ENCODE measurements at places on chromosomes 1 and 21.
A peak's percentile ranks its signal among the peaks of the same experiment; 100 is the strongest.

DNA sequence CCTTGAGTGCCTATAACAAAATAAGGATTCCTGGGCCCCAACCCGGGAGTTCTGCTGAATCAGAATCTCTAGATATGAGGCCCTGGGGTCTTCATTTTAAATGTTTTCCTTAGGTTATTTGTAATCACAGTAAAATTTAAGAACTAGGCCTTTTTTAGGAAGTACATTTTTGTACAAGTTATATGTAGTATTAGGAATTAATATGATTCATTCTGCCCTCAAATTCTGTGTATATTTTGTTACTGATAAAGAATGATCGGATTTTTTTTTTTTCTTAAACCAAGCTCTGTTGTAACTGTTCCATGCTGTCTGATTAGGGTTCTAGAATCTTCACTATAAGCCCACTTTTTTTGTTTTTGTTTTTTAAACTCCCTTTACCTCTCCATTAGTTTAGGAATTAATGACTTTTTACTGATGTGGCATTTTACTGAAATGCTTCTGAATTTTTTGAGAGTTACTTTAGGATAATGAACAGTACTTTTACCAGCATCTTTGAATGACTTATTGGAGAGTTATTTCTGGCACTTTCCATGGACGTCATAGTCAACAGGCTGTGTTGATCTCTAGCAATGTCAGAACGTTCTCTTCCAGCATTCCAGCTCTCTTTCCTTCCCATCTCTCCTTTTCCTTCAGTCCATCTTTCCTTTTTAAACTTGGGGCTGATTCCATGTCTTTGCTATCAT is 48.3 kb downstream of the CLIC4 start:
- peak overlapping the region; percentile 48 for H3K4me3 ChIP-seq
- H3K36me3 ChIP-seq, result peaks cover 5% of the 10 kb centered on the region
- no peaks in the 10 kb centered on the region for H3K27me3 ChIP-seq

DNA sequence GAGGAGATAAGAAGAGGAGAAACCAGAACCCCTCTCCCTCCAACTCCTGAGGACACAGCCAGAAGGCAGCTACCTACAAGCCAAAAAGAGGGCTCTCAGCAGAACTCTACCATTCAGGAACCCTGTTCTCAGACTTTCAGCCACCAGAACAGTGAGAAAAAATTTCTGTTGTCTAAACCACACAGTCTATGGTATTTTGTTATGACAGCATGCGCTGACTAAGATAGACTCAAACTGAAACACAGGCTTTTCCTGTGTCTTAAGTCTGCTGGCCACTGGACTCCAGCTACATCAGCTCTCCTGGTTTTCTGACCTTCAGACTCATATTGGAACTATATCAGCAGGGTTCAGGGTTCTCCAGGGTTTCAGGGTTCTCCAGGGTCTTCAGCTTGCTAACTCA is 126.5 kb upstream of the TNFSF4 start:
- peaks cover 17% of the 10 kb centered on the region for H3K4me1 ChIP-seq
- DNase-seq, result no peak
- no peak overlapping the region for H3K4me3 ChIP-seq
- no peaks in the 10 kb centered on the region for H3K27me3 ChIP-seq
- no peak overlapping the region for H3K27ac ChIP-seq

- H3K4me3 ChIP-seq, result no peak overlapping the region
- DNase-seq, result no peak
- no peak overlapping the region for H3K27ac ChIP-seq
- H3K27me3 ChIP-seq, result no peaks in the 10 kb centered on the region
- no peaks in the 10 kb centered on the region for H3K4me1 ChIP-seq
- H3K36me3 ChIP-seq, result no peaks in the 10 kb centered on the region
Measured at GRCh38 chr1:47323599-47324031, 9.7 kb upstream of the STIL start.

- peaks cover 67% of the 10 kb centered on the region for H3K36me3 ChIP-seq
- H3K27me3 ChIP-seq, result no peaks in the 10 kb centered on the region
- peaks cover 8% of the 10 kb centered on the region for H3K4me1 ChIP-seq
- no peak overlapping the region for H3K4me3 ChIP-seq
- no peak for DNase-seq
Measured at GRCh38 chr1:27356619-27357280, 10.0 kb downstream of the MAP3K6 start.

- H3K4me3 ChIP-seq, result no peak overlapping the region
- DNase-seq, result no peak
- H3K27ac ChIP-seq, result no peak overlapping the region
Measured at GRCh38 chr1:192491804-192492554, 83.6 kb upstream of the RGS1 start.

GRCh38 chr1:231966983-231967382 is 340.4 kb downstream of the DISC1 start:
- no peaks in the 10 kb centered on the region for H3K27me3 ChIP-seq
- DNase-seq, result no peak
- no peaks in the 10 kb centered on the region for H3K4me1 ChIP-seq
- H3K27ac ChIP-seq, result no peak overlapping the region

DNA sequence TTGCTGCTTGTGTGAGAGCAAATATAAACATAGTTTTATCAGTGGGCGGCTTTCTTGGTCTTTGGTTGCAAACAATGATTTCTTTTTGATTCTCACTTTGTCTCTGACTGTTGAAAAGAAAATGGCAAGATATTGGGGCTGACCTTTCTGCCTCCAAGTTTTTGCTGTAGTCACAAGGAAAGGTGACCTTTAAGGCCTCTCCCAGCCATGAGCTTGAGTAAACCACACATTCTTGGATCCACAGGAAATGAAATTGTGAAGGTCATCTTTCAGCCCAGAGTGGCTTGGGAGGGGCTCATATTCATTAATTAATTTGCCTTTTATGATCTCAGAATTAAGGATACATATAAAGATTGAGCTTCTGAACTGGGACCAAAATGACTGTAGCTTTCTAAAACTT is 241.6 kb downstream of the BACH1 start:
- DNase-seq, result no peak
- no peak overlapping the region for H3K27ac ChIP-seq
- no peaks in the 10 kb centered on the region for H3K4me1 ChIP-seq

DNA sequence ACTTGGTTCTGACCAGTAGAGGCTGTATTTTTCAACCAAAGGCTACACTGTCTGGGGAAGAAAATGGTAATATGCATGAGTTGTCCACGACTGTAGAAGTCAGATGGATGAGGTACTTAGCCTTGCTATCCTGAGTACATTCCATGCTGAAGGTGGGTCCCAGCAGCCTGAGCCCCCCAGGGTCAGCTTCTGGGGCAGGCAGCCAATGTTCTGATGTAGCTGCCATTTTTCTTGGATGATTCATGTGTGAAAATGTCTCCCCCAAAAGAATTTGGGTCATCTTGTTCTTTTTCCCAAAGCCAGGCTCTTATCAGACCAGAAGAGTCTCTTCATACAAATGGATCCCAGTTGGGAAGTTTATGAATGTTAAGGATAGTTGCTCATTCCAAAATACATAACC is 172.2 kb upstream of the UBE2U start:
- no peaks in the 10 kb centered on the region for H3K27me3 ChIP-seq
- no peak for DNase-seq
- no peaks in the 10 kb centered on the region for H3K36me3 ChIP-seq
- peaks cover 50% of the 10 kb centered on the region for H3K4me1 ChIP-seq
- H3K4me3 ChIP-seq, result no peak overlapping the region

GRCh38 chr1:43981636-43982035 is 2.6 kb downstream of the B4GALT2 start:
- H3K36me3 ChIP-seq, result peaks cover 8% of the 10 kb centered on the region
- H3K27ac ChIP-seq, result no peak overlapping the region
- no peak for DNase-seq
- H3K4me3 ChIP-seq, result no peak overlapping the region

DNA sequence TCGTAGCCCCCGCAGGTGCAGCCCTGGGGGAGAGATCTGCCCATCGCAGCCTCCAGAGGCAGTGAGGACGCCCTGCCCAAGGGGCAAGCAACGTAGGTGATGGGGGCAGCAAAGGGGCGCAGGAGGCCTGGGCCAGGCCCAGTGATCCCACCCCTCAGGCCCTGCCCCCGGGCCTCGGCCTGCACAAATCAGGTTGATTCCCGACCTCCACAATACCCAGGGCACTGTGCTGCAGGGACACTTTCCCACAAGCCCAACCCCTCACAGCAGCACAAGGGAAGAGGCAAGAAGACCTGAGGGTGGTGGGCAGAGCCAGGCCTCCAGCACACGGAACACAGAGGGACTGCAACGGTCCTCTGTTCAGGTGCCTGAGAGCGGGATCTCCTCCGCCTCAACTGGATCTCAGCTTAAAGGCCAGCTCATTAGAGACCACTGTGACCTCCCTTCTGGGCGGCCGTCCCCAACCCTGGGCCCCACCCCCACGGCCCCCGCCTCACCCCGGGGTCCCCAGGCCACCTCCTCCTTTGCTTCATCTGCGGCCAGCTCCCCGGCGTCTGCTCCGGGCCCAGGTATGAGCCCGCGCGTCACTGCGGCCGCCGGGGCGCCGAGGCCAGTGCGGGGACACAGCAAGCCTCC is 812 bp upstream of the ARF1 start:
- H3K4me1 ChIP-seq, result peaks cover 42% of the 10 kb centered on the region
- no peak overlapping the region for H3K27ac ChIP-seq
- DNase-seq, result no peak
- no peaks in the 10 kb centered on the region for H3K36me3 ChIP-seq
- H3K27me3 ChIP-seq, result no peaks in the 10 kb centered on the region
- peak overlapping the region; percentile 99 for H3K4me3 ChIP-seq

- no peaks in the 10 kb centered on the region for H3K36me3 ChIP-seq
- peak; percentile 78 for DNase-seq
- H3K4me3 ChIP-seq, result peak within 1 kb of the TSS; percentile 81
- peaks cover 37% of the 10 kb centered on the region for H3K4me1 ChIP-seq
- H3K27me3 ChIP-seq, result no peaks in the 10 kb centered on the region
- peak within 1 kb of the TSS; percentile 82 for H3K27ac ChIP-seq
Measured at GRCh38 chr1:111619635-111620440, at the start of gene RAP1A. Gene RAP1A (plus strand): TSS chr1:111619789. CDS start chr1:111691361, 71,572 bp downstream.

- no peak overlapping the region for H3K4me3 ChIP-seq
- DNase-seq, result no peak
- peaks cover 35% of the 10 kb centered on the region for H3K4me1 ChIP-seq
- peak overlapping the region; percentile 41 for H3K27ac ChIP-seq
- H3K36me3 ChIP-seq, result no peaks in the 10 kb centered on the region
- H3K27me3 ChIP-seq, result no peaks in the 10 kb centered on the region
Measured at GRCh38 chr1:212302745-212303383, 17.7 kb downstream of the PPP2R5A start.

DNA sequence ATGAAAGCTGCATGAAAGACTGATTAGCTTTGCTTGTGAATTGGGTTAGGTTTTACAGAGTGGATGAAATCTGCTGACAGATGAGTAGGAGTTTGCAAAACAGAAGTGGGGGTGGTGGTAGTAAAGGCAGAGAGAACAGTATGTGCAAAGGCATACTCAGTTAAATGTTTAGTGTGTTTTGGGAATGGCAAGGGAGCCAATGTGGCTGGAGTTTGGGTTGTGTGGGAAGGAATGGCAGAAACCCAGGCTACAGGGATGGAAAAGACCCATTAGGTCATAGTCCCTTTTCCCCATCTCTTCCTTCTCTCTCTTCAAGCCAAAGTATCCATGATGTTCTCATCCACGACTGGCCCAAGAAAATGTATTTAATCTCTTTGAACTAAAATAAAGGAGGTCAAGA is 362.2 kb upstream of the LYPLAL1 start:
- H3K4me3 ChIP-seq, result no peak overlapping the region
- no peak overlapping the region for H3K27ac ChIP-seq
- H3K4me1 ChIP-seq, result peaks cover 15% of the 10 kb centered on the region
- H3K27me3 ChIP-seq, result no peaks in the 10 kb centered on the region
- H3K36me3 ChIP-seq, result no peaks in the 10 kb centered on the region
- DNase-seq, result no peak

- DNase-seq, result no peak
- H3K27me3 ChIP-seq, result no peaks in the 10 kb centered on the region
- no peaks in the 10 kb centered on the region for H3K4me1 ChIP-seq
- H3K36me3 ChIP-seq, result no peaks in the 10 kb centered on the region
Measured at GRCh38 chr21:39675590-39675989, 62.9 kb downstream of the B3GALT5 start.

DNA sequence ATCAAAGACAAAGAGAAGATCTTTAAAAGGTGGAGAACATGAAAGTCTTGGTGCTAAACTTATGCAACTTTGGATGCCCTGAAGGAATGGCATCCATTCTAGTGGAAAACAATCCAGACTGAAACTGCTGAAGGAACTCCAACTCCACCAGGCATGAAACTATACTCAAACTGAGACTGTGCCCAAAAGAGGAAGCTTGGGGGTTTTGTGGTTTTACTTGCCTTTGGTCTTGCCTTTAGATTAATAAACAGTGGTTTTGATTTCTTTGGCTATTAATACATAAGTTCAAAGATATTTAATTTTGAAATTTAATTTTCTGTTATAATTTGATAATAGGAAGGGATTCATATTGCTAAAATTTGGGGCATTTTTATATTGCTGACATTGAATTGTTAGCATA is 17.4 kb upstream of the SLC30A10 start:
- H3K27me3 ChIP-seq, result no peaks in the 10 kb centered on the region
- H3K36me3 ChIP-seq, result no peaks in the 10 kb centered on the region
- no peak overlapping the region for H3K4me3 ChIP-seq
- no peak for DNase-seq
- no peak overlapping the region for H3K27ac ChIP-seq

DNA sequence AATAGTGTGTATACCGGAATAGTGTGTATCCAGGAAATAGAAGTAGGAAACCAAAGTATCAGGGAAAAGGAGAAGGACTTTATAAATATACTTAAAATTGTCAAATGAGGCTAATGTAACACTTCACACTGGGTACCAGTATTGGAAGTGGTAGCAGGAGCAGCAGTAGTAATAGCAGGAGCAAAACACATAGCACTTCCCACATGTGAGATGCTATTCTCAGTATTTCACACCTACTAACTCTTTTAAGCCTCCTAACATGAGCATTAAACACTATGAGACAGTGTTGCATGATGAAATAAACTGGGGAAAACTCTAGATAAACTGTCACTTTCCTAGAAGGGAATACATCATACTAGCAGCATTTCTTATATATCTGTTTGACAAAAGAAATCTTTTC is 376.7 kb downstream of the VAV3 start:
- H3K27ac ChIP-seq, result no peak overlapping the region
- H3K27me3 ChIP-seq, result no peaks in the 10 kb centered on the region
- H3K36me3 ChIP-seq, result no peaks in the 10 kb centered on the region
- DNase-seq, result no peak
- H3K4me1 ChIP-seq, result no peaks in the 10 kb centered on the region

GRCh38 chr1:82646888-82647287 is 846.2 kb downstream of the ADGRL2 start:
- no peaks in the 10 kb centered on the region for H3K27me3 ChIP-seq
- no peak for DNase-seq
- no peaks in the 10 kb centered on the region for H3K36me3 ChIP-seq
- H3K4me3 ChIP-seq, result no peak overlapping the region
- H3K4me1 ChIP-seq, result peaks cover 20% of the 10 kb centered on the region

- no peak for DNase-seq
- no peaks in the 10 kb centered on the region for H3K27me3 ChIP-seq
- H3K4me1 ChIP-seq, result peaks cover 31% of the 10 kb centered on the region
- no peak overlapping the region for H3K4me3 ChIP-seq
- H3K36me3 ChIP-seq, result peaks cover 5% of the 10 kb centered on the region
Measured at GRCh38 chr1:185984113-185984836, 250.1 kb downstream of the HMCN1 start.

- H3K4me3 ChIP-seq, result peak overlapping the region; percentile 99
- no peaks in the 10 kb centered on the region for H3K27me3 ChIP-seq
- H3K36me3 ChIP-seq, result no peaks in the 10 kb centered on the region
- H3K4me1 ChIP-seq, result peaks cover 57% of the 10 kb centered on the region
Measured at GRCh38 chr1:155004352-155005075, 1.9 kb downstream of the ZBTB7B start.

Data from thoracic aorta (tissue), 2 donors.